ENCODE measurements at places on chromosomes 3 and 15. TPM values are rescaled to one million over a fixed set of nuclear protein-coding genes. Genes with fewer than 3 reads are reported as not detected.

The RYR3 gene
- under 0.01 TPM for total RNA-seq

The GUCA1C gene
- total RNA-seq, result not detected

The HYAL1 gene
- total RNA-seq, result 0.90 TPM

The SUSD5 gene
- total RNA-seq, result 2.9 TPM

The IGDCC3 gene
- 0.25 TPM for total RNA-seq

The POLG gene
- 40.3 TPM for total RNA-seq

The KNG1 gene
- not detected for total RNA-seq

The SCAMP5 gene
- 2.2 TPM for total RNA-seq

The TPM1 gene
- 746 TPM for total RNA-seq

The CCDC80 gene
- total RNA-seq, result 614 TPM

The EPB42 gene
- total RNA-seq, result not detected

The COL6A5 gene
- total RNA-seq, result not detected

The TGM5 gene
- total RNA-seq, result not detected

The CCK gene
- total RNA-seq, result not detected

The GABRB3 gene
- total RNA-seq, result 2.2 TPM

The SLC25A36 gene
- total RNA-seq, result 75.4 TPM

The HEG1 gene
- 256 TPM for total RNA-seq

The SH2D7 gene
- not detected for total RNA-seq

The ERC2 gene
- total RNA-seq, result 0.09 TPM

The GRM7 gene
- total RNA-seq, result not detected

The OCA2 gene
- total RNA-seq, result not detected

The CFAP91 gene
- total RNA-seq, result 0.98 TPM

The PLA2G4E gene
- total RNA-seq, result not detected

The CACNA1D gene
- 1.9 TPM for total RNA-seq

The KBTBD13 gene
- total RNA-seq, result not detected

The WDR76 gene
- 58.2 TPM for total RNA-seq

The CHRNA5 gene
- 1.6 TPM for total RNA-seq

The ACTRT3 gene
- 4.3 TPM for total RNA-seq

The ONECUT1 gene
- not detected for total RNA-seq

The CADM2 gene
- not detected for total RNA-seq

The TTLL13 gene
- total RNA-seq, result 0.09 TPM

The SNTN gene
- total RNA-seq, result not detected

The MAP6D1 gene
- 6.0 TPM for total RNA-seq

The FAM107A gene
- 0.54 TPM for total RNA-seq

The DUOXA2 gene
- not detected for total RNA-seq

The PLSCR4 gene
- 28.3 TPM for total RNA-seq

The ADAMTS9 gene
- total RNA-seq, result 0.54 TPM

The IL17RE gene
- 1.5 TPM for total RNA-seq

The DAPK2 gene
- 3.7 TPM for total RNA-seq

The PRICKLE2 gene
- total RNA-seq, result 22.0 TPM

The MESP1 gene
- total RNA-seq, result 0.49 TPM

The NR1D2 gene
- 53.0 TPM for total RNA-seq

Measured in fibroblast of the aortic adventitia (primary cell).